Muscle of arm (tissue), 14 donors: ENCODE measurements at places on chromosomes 4 and X. TPM values are rescaled to one million over a fixed set of nuclear protein-coding genes. Genes with fewer than 3 reads are reported as not detected.

- no peak for DNase-seq
These were observed 5.1 kb upstream of the ARL13A start for GRCh38 chrX:100964362-100964761.

The L1CAM gene
- 2.5 TPM for polyA plus RNA-seq

GRCh38 chr4:122234686-122235085, 82.6 kb downstream of the BLTP1 start:
- no peak for DNase-seq

- no peak for DNase-seq
These were observed 308.6 kb downstream of the FAM47B start for GRCh38 chrX:35251226-35251625.

The PPARGC1A gene
- 9.2 TPM for polyA plus RNA-seq

The SMIM31 gene
- not detected for polyA plus RNA-seq

- no peak for DNase-seq
These were observed 20.9 kb downstream of the PGM2 start for GRCh38 chr4:37847311-37847884.

The DMRTC1B gene
- 0.62 TPM for polyA plus RNA-seq

DNA sequence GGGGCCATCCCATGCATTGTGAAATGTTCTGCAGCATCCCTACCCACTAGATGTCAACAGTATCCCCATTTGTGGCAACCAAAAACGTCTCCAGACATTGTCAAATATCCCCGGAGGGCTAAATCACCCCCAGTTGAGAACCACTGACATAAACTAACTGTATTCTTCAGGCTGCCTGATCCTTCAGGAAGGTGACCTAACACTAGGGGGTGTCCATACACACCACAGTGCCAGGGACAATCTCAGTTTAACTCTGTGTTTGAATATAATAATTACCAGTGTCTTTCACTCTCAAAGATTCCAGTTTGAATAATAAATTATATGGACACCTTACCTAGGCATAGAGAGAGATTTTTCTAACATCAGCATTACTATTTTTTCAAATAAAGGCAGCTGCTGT, 6.4 kb downstream of the ACE2 start:
- DNase-seq = no peak

DNA sequence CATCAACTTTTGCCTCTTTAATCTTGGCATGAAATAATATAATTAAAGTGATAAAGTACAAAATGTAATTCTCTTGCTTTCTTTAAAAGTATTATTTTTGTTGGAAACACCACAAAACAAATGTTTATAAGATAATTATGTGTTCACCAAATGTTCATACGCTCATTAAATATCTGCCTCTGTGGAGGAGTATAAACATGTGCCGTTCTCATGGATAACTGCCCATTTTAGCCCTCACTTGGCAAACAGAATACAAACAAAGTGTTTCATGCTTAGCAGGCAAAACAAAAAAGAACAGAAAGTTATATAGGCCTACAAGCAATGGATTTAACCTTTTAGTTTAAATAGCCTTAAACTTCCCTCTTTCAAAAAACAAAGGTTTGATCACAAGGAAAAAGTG, 800.5 kb upstream of the DIAPH2 start:
- peak; percentile 3 for DNase-seq

The GPRASP2 gene
- 25.8 TPM for polyA plus RNA-seq

DNA sequence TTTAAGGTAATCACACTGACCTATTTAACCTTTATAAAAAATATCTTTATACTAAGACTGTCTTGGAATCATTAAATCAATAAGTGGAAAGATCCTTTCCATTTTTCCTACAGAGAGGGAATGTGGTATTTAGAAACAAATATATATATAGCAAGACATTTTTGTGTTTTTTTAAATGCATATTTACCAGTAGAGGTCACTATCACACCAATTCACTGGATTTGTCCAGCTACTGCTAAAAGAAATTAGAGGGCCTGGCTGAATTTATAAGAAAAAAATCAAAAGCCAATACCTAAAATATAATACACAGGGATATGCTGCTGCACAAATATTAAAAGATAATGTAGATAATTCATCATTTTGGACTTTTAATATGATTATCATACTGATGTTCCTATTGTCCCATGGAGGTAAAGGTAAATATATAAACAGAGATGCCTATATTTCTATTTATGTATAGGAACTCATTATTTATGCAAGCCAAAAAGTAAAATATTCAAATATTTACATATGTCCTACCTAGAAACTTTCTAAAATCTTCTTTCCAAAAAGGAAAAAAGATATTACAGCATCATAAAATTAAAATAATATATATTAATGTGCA, 69.5 kb downstream of the PDE5A start:
- DNase-seq = peak; percentile 57

The CXCL10 gene
- polyA plus RNA-seq = 0.26 TPM

DNA sequence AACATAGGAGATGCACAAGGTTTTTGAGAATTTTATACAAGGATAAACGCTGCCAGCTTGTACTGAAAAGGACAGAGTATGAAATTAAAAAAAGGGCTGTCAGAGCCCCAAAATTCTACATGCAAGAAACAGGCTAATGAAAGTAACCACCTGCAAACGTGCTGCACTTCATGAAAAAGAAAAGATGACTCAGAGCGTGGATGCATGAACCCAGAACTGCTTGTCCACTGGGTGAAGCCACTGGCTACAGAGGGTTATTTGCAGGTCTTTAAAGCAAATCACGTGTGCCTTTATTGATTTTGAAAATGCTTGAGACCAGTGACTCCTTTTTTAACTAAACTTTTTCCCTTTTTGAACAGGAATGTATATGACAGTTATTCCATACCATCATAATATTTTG, 25.3 kb upstream of the FRMD7 start:
- no peak for DNase-seq

- DNase-seq = no peak
These were observed 24.4 kb downstream of the TLR6 start for GRCh38 chr4:38832206-38832605.

- DNase-seq = no peak
These were observed 983.7 kb upstream of the LCORL start for GRCh38 chr4:19005211-19005610.

The FMR1NB gene
- polyA plus RNA-seq = not detected

DNA sequence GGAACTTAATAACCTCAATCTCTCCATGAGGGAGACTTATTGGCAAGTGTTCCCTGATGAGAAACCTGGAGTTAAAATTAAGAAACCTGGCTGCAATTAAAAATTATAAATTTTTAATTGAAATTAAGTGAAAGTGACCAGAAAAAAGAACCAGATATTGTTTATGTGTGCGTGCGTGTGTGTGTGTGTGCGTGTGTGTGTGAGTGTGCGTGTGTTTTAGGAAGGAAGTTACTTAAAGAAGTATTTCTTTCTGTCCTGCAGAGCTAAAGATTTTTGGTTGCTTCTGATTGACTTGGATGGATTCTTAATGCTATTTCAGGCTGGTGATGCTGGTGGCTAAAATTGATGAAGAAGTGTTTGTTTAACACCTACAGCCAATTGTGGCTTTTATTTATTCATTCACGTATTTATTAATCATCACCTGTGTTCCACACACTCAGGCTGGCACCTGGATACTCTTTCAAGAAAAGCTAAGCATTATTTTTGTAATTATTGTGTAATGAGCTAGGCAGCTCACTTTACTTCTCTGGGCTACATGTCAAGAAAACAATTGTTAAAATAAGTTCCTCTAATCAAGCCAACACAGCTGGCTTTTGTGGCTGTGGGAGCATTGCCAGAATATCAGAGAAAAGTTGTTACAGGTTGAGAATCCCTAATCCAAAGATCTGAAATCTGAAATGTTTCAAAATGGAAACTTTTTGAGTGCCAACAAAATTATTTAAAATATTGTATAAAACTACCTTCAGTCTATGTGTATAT, 68.5 kb downstream of the CEP44 start:
- peak; percentile 4 for DNase-seq

The AMBN gene
- polyA plus RNA-seq = not detected

GRCh38 chrX:69238114-69238886, 73.0 kb upstream of the PJA1 start:
- no peak for DNase-seq

DNA sequence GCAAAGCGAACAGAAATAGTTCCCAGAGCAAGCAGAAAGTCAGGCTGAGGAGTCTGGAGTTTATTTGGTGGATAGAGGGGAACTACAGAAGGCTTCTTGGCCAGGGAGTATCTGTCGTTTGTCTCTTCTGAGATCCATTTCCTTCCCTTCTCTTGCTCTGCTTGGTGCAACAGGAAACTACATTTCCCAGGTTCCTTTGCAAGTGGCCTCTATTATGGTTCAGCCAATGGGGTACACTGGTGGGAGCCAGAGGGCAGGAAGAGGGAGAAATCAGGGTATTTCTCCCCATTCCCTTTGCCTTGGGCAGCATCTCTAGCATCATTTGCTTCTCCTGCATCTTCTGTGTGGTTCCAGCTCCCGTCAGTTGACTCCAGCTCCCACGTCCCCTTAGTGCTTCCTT, 142.1 kb downstream of the BCOR start:
- DNase-seq = no peak

The SFRP2 gene
- 36.2 TPM for polyA plus RNA-seq

DNA sequence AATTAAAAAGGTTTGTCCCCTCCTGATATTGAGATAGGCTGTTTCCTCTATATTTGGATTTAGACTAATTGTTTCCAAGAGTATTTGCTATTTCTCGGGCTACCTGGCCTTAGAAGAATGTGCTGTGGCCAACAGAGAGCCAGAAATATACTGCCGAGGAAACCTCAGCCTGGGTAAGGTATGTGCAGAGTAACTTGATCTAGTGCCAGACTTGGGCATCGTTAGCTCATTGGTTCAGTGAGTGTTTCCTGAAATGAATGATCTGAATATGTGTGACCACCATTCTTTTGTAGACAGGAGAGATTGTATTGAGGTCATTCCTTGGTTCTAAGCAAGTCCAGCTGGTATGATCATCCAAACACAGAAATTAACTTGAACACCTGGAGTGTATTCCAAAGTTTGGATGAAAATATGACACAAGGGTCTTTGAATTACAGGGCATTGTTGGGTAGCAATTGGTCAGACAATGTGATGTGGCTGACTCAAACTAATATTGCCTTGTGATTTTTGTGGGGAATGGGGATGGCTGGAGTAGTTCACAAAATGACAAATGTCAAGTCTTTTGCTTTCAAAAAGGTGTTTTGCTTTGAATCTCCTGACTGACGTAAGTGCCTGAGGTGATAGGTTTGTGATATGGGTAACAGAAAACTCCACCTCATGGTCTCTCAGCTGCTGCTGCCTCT, 100.2 kb upstream of the CXCL13 start:
- DNase-seq = no peak

The RPS6KA3 gene
- polyA plus RNA-seq = 61.2 TPM

The SPANXC gene
- not detected for polyA plus RNA-seq

DNA sequence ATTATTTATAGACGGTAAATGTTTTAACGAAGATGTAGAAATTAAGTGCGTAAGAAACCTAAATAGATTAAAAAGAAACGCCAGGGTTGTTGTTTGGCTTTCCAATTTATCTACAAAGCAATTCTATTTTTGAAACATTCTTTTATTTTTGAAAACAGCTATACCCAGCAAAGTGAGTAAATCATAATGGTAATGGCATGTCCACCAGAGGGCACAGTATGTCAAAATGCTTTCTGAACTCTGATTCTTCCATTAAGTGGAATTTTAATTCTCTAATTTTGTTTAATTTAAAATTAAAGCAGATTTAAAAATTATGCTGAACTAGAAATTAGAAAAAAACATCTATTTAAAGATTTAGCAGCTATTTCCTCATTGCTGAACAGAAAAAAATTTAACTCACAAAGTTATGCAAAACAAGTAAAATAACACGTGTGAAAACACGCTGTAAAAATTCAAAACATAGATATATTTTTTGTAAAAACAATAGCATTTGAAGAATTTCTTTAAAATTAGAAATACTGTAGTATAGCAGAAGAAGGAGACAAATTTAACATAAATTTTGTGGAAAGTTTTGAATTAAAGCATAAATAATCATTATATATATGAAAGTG, 26.5 kb downstream of the RASSF6 start:
- no peak for DNase-seq

The ESX1 gene
- polyA plus RNA-seq = not detected

- DNase-seq = no peak
These were observed 2.4 kb downstream of the TMEM131L start for GRCh38 chr4:153468587-153468986.

The GAGE12F gene
- not detected for polyA plus RNA-seq

GRCh38 chrX:38318606-38319005, 8.7 kb downstream of the RPGR start:
- no peak for DNase-seq

- DNase-seq = no peak
These were observed 43.3 kb downstream of the HOPX start for GRCh38 chr4:56637791-56638190.

GRCh38 chr4:114281164-114281960, 301.9 kb upstream of the ARSJ start:
- peak; percentile 13 for DNase-seq

GRCh38 chr4:83569429-83569828, 33.5 kb downstream of the GPAT3 start:
- no peak for DNase-seq

DNA sequence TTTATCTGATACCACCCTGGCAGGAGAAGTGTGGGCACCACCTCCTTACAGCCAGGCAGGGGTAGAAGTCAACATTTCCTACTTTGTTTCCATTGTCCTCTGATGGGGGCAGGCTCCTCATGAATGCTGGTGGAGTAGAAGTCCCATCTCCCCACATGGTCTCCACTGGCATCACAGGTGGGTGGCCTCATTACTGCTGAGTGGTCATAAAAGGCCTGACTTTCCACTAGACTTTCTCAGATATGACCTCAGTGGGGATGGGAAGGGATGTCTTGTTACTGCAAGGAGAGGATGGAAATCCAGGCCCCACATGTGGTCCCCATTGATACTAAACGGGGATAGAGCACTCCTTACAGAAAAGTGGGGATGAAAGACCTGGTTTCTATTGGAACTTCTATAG, 18.6 kb upstream of the BMP2K start:
- DNase-seq = no peak

DNA sequence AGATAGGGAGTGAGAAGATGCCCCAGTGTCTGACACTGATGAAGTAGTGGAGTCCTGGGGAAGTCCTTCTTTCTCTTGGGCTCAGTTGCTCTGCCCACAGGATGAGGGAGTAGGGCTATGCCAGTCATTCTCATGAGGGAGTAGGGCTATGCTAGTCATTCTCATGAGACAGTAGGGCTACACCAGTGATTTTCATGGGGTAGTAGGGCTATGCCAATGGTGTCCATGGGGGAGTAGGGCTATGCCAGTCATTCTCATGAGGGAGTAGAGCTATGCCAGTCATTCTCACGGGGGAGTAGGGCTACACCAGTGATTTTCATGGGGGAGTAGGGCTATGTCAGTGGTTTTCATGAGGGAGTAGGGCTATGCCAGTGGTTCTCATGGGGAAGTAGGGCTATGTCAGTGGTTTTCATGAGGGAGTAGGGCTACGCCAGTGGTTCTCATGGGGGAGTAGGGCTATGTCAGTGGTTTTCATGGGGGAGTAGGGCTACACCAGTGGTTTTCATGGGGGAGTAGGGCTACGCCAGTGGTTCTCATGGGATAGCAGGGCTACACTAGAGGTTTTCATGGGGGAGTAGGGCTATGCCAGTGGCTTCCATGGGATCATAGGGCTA, 43.3 kb upstream of the SOD3 start:
- no peak for DNase-seq

- DNase-seq = no peak
These were observed 124.1 kb upstream of the LIMCH1 start for GRCh38 chr4:41413670-41414411.
